ENCODE measurements at places on chromosomes 12 and 14. TPM values are rescaled to one million over a fixed set of nuclear protein-coding genes. Genes with fewer than 3 reads are reported as not detected.

The PRPH gene
- polyA plus RNA-seq: 0.47 TPM

The TRHDE gene
- 25.8 TPM for polyA plus RNA-seq

The GALC gene
- polyA plus RNA-seq: 46.3 TPM

The NDUFB1 gene
- 178 TPM for polyA plus RNA-seq

The TMEM117 gene
- 12.7 TPM for polyA plus RNA-seq

The ADAM21 gene
- polyA plus RNA-seq: 0.73 TPM

DNA sequence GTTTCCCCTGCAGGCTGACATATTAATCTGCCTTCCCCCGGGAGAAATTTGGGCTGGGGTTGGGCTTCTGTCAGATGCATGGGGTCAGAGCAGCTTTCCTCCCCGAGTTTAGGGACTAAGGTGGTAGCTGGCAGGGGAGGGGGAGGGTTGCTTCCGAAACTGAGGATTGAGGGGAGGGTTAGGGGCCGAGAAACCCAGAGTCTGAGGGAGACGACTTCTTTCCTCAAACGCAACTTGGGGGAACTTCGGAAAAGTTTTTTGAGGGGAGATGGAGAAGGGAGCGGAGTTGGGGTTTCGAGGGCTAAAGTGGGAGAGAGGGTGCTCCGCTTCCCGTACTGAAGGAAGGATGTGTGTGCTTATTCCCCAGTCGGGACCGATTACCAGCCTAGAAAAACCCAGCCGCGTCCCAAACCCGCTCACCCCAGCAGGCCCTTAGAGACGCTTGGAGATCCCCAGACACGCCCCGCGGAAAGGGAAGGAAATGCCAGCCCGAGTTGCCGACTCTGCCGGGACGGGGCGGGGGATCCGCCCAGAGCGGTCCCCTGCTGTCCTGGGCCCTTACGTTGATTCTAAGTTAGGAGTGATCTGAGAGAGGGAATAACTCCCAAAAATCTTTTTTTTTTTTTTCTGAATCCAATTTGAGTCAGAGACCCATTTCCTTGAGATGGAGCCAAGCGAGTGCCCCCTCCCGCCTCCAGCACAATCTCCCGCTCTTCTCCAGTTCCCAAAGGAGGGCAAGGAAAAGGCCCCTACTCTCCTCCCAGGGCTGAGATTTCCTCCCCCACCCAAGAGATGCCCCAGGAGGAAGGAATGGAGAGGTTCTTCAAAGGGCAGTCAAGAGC is 61.9 kb downstream of the SMUG1 start:
- DNase-seq: peak; percentile 69

DNA sequence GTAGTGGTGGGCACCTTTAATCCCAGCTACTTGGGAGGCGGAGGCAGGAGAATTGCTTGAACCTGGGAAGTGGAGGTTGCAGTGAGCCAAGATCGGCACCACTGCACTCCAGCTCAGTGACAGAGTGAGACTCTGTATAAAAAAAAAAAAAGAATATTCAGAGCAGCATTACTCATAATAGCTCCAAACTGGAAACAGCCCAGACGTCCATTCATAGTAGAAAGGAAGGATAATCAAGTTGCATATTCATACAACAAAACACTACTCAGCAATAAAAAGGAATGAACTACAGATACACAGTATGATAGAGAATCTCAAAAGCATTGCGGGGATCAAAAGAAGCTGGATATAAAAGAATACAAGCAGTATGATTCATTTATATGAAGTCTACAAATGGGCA is 19.1 kb downstream of the TMEM30B start:
- no peak for DNase-seq

DNA sequence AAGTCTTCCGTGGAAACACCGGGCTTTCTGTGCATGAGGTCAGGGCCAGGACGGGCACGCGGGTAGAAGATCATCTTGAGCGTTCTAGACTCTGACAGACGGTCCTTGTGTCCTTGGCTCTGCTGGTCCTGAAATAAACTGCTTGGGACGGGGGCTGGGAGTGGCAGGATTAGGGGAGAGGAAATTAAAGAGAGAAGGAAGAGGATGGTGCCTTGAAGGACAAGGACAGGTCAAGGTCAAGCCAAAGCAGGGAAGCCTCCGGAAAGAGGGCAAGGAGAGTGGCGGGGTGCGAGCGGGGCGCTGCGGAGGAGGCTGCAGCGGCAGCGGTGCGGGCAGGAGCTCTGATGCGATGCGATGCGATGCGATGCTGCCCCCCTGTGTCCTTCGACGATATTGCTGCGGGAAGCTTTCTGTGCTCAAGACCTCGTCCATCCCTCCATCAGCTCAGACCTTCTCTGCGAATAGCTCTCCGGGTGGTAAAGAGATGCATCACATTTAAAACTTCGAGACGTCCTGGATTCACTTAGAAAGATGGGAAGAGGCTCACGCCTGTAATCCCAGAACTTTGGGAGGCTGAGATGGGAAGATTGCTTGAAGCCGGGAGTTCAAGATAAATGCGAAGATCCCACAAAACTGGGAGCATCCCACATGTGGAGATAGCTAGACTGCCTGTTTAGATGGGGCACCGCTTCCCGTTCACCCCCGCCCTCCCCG is 110.1 kb upstream of the TMEM132D start:
- DNase-seq: peak; percentile 72

DNA sequence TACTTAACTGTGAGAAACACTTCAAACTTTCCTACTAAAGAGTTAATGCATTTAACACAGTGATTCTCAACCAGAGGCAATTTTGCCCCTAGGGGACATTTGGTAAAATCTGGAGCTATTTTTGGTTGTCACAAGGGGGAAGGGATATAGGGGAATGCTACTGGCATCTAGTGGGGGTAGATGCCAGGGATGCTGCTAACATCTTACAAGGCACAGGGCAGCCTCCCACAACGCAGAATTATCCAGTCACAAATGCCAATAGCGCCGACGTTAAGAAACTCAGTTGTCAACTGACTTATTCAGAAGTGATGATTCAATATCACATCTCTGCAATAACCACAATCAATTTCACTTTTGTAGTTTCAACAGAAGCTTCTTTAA is 2.0 kb downstream of the EEA1 start:
- DNase-seq: no peak

DNA sequence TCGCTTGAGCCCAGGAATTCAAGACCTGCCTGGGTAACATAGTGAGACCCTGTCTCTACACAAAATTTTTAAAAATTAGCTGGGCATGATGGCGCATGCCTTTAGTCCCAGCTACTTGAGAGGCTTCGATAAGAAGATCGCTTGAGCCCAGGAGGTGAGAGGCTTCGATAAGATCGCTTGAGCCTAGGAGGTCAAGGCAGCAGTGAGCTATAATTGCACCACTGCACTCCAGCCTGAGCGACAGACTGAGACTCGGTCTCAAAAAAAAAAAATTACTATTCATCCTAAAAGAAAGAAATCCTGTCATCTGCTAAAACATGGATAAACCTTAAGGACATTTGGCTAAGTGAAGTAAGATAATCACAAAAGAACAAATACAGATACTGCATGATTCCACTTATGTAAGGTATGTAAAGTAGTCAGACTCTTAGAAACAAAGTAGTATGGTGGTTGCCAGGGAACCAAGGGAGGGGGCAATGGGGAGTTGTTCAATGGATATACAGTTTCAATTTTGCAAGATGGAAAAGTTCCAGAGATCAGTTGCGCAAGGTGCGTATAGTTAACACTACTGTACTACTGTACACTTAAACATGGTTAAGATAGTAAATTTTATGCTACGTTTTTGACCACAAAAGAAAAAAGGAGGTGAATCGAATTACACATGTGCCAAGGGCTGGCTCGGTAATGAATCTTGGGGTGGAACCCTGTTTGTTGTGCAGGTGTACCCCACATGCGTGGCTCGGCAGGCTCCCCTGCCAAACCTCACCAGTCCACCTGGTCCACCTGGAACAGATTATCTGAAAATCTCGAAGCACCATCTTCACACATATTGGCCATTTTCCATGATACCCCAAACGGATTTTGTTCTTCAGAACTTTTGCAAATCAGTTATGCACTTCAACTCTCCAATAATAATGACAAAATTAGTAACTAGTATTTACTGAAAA is 18.3 kb upstream of the ATP2A2 start:
- no peak for DNase-seq

DNA sequence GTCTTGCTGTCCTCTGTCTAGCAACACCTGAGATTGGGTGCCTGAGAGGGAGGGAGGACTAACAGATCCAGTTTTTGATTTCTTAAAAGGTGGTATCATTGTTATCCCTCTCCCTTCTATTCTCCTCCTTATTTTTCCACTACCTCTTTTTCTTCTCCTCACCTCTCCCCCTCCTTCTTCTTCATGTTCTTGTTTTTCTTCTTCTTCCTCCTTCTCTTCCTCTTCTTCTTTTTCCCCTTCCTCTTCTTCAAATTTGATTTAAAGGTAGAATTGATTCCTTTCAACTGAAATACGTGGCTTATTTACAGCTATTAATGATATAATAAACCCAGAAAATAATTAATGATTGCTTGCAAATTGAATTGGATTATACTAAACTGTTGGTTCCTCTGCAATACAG is 256.8 kb upstream of the BTG1 start:
- no peak for DNase-seq

DNA sequence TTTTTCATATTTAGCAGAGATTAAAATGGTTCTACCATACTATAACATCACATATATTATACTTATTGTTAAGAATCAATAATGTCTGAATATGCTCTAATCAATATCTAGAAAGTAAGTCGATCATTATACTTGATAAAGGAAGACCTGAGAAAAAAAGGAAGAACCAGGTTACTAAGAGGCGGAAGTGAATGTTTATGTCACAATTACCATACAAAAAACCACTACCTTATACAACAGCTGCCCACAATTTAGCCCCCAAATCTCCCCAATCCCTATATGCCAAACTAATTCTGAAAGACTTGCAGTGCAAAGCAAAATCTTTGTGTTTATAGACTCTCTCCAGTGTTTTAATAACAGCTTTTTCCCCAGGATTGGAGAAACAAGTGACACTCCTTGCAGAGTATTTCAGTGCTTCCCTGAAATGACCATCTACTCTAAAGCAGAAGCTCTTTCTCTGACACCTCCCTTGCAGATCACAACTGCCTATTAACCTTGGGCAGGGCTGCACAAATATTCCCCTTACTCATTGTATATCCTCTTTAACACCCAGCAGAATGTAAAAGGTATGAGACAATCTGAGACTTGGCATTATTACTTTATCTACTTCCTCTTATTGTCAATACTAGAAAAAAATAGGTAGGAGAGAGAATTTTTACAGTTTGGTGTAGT is 12.7 kb upstream of the SLC2A3 start:
- DNase-seq: no peak

DNA sequence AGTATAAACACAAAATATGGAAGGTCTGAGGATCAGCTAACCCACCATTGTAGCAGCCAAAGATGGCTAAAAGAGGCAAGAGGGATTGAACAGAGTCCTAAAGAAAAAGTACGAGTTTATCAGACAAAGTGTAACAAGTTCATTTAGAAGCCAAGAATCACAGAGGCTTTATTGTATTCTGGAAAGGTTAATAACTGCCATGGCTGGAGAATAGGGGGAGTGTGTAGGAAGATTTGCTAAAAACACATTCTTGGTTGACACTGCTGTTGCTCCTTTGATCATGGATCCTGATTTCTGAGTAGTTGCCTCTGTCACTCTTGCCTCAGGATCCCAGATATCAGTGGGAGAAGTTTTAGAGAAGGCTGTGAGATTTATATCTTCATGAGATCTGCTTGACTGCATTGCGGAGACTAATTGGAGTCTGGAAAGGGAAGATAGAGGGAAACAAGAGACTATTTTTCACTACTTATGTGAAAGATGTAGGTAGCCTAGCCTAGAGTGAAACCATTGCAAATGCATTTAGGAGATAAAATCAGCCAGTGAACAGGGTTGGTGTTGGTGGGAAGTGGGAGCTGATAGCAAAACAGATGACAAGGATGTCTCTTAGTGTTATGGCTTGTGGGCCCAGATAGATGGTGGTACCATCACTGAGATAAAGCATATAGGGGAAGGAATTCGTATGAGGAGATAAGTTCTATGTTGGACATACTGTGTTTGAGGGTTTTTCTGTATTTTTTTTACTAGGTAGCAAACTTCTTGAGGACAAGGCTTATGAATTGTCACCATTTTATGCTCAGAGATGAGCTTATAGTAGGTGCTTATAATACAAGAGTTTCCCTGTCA is 402.9 kb upstream of the PDE3A start:
- peak; percentile 69 for DNase-seq

- DNase-seq: no peak
Observed at GRCh38 chr12:105336411-105336810, 5.9 kb downstream of the C12orf75 start.

DNA sequence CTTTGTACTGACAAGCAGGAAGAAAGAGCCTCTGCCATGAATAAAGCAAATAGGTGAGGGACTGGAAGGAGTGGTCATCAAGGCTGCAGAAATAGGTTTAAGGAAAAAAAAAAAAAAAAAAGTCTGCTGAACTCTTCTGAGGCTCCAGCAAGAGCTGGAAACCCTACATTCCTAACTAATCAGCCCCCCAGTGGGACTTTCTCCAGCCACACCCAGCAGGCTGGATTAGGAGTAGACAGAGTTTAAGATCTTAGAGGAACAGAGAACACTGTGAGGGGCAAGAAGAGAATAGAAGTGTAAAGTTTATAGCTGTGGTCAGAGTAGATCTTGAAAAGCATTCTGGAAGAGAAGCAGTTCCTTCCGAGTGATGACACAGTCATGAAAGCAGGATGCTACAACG is 66.4 kb downstream of the ATXN2 start:
- DNase-seq: no peak

DNA sequence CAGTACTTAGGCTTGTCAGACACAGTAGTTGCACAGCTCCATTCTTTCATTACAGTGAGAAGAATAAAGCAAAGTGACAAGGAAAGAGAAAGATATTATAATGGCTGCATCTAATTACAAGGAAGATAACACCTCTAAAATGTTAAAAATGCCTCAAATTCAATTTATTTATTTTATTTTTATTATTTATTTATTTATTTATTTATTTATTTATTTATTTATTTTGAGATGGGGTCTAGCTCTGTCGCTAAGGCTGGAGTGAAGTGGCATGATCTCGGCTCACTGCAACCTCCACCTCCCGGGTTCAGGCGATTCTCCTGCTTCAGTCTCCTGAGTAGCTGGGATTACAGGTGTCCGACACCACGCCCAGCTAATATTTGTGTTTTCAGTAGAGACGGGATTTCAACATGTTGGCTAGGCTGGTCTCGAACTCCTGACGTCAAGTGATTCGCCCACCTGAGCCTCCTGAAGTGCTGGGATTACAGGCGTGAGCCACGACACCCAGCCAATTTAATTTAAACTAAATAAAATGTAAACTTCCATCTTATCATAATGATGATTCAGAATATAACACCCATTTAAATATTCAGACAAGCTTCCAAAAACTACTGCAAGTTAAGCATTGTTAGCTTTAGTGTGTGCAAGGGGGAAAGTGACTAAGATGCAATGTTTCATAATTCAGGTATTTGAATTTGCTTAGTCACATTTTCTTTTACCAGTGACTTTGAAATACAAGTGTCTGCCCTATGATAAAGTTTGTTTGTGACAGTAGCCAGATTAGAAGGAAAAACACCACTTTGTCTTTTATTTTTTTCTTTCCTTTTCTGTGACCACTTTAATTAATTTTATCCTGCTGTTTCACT is 2.4 kb upstream of the CFAP54 start:
- DNase-seq: no peak

DNA sequence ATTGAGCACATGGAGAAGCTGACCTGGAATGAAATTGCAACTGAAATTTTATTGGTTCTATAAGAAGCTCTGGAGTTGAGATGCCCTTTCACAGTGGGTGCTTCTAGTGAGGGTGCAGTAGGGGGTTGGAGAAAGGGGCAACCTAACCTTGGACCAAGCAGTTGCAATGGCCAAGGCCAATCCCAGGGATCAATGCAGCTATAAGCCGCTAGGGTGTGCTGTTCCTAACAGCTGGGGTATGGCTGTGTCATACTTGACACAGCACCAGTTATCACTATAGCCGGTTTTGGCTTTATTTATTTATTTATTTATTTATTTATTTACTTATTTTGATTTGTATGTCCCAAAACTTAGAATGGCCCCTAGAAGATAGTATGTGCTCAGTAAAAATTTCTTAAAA is 505.9 kb downstream of the FLRT2 start:
- DNase-seq: no peak

Data from renal pelvis (tissue), 12 donors.